ENCODE measurements at places on chromosomes 16 and 17.

- DNase-seq, result no peak
These were observed 21.0 kb downstream of the SDK2 start for GRCh38 chr17:73623247-73623646.

GRCh38 chr17:8159459-8160223, 3.1 kb downstream of the VAMP2 start:
- DNase-seq, result no peak

DNA sequence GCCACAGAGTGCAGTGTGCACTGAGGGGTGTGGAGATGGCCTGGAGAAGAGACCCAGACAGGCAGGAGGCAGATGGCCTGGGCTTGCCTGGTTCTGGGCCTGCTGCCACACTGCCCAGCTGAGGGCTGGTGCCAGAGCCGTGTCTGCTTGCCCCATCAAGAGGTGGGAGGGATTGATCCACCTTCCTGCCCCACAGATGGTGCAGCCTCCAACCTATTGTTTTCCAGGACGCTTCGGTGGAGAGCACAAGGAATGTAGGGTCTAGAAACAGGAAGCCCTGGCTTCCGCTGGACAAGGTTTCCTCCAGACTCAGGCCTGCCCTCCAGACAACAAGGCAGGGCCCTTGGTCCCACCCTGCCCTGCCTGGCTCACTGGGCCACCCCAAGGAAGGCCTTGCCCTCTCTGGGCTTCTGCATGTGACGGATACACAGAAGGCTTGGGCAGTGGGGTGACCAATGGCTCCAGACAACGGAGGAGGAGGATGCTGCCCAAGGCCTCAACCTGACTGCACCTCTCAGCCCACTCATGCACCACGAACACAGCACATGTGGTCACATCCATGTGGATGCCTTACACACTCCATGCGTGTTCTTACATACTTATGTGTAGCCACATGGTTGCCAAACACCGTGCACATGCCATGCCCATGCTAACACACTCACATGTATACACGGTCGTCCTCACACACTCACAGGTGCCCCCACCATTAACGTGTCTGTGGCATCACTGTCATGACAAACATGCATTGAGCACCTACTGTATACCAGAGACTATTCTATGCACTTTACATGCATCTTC, 6.5 kb upstream of the CDH5 start:
- DNase-seq, result no peak

- no peak for DNase-seq
These were observed 22.3 kb downstream of the CARHSP1 start for GRCh38 chr16:8846401-8846932.

GRCh38 chr17:81564778-81565177, 12.6 kb upstream of the FAAP100 start:
- DNase-seq, result no peak

- no peak for DNase-seq
These were observed 1262.8 kb upstream of the CDH8 start for GRCh38 chr16:63298993-63299392.

DNA sequence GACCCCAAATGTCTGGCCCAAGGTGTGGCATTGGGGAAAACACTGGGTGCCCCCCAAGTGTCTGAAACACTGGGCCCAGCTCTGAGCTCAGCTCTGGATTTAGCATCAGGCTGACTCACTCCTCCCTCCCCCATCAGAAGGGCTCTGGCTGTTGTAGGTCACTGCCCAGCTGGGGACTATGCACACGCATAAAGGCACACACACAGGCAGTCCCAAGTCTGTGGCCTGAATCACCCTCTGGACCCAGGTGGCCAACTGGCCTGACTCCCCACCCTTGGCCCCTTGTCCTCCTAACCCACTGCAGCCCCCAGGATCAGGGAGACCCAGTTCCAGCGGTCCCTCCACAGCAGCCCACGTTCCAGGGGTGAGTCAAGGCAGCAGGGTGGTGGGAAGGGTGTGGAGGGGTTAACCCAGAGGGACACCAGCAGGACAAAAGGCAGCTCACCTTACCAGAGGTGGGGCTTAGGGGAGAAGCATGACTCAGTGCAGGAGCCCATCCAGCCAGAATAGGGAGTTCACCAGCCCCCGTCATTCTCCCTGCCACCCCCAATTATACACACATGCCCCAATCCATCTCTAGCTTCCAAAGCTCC, 47.0 kb downstream of the MYO18A start:
- DNase-seq, result no peak

DNA sequence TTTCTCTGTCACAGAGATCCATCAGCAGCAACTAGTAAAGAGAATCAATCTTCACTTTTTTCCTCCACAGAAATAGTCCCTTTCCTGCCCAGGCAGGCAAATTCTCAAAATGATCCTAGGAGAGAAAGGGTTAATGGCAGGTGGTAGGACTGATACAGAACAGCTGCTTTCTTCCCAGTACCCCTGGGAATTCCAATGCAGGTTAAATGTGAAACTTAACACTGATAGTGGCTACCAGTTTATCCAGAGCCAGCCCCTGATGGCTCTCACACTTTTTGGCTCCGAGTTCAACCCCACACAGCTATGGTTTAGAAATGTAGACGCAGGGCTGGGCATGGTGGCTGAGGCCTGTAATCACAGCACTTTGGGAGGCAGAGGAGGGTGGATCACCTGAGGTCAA, 22.2 kb downstream of the MARVELD3 start:
- DNase-seq, result no peak

- DNase-seq, result no peak
These were observed 10.6 kb downstream of the FBXO39 start for GRCh38 chr17:6786618-6787017.

DNA sequence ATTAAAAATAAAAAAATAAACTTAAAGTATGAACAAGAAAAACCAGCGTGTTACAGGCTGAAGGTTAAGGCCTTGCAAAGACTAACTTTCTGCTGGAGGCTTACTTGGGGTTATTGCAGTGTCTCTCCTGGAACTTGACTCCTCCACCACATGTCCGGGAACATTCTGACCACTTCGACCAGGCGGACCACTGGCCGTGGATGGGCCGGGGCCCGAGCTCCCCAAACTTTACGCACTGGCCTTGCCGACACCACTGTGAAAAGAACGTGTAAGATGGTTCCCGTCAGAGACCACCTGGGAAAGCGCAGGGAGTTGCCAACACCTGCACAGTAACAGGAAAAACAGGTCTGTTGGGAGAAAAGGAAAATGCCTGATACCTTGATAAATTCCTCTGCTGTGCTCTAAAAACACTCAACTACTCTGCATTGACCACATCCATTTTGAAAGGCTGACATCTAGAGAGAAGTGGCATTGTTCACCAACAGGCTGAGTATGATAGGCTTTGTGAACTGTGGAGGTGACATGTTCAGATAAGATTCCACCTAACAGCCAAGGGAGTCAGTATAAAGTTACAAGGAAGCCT, 99.1 kb downstream of the ADAMTS18 start:
- DNase-seq, result no peak

Measured in NCI-H1436 (cell line).